Activated T-cell treated with anti-CD3 and anti-CD28 coated beads, Interleukin-2, amount 50 U/mL, for 24 hours (primary cell): ENCODE measurements at places on chromosomes 6 and 20.

GRCh38 chr6:87074101-87074621 lies 20.7 kb downstream of the CGA start:
- no peak for DNase-seq

DNA sequence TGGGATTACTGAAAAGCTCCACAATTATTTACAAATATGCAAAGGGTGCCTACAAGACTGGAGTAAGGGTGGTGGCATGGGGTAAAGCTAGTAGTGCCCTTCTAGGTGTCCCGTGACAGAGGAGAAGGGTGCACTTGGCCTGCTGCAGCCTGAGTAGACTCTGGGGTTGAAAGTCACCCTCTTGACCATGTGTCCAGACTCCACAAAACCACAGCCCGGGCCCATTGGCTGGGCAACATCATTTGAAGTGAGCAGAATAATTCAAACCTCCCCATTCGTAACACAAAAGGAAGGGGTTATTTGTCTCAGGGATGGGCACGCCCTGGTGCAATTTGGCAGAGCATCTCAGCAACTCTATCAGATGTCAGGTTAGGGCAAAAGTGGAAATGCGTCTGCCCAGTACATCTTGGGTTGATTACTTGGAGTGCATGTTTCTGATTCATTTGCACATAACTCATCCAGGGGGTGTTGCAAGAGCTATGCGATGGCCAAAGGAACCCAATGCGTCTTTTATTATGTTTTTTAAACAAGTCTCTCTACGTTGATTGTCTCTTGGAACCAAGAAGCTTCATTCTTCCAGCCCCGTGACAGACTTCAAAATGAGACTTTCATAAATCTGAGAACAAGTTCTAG lies 56.7 kb downstream of the ISM1 start:
- DNase-seq, result no peak

DNA sequence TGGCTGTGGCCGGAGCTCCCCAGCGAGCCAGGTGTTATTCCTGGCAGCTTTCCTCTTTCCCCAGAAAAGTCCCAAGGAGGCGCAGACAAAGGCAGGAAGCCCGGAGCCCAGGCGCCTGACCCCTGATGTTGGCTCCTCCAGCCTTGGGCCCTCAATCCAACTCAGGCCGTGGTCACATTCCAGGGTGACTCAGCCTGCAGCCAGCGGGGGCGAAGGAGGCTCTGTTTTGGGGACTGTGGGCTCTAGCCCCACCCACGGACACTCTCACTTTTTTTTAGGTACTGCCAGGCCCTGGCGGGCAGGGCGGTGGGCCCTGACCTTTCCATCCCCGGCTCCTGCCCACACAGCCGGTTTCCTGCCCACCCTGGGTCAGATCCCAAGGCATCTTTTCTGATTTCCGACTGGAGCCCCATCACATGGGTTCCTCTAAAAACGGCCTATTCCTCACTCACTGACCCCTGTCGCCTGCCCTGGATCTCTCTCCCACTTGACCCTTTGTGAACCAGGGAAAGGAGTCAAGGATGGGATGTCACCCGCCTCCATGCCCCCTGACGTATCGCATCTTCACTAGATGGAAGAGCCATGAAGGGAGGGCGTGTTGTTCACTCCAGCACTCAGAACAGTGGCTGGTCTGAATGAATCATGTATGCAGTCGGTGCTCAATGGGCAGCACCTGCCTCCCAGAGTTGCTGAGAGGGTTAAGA lies 5.5 kb downstream of the PTGIS start:
- no peak for DNase-seq

- DNase-seq, result no peak
Measured at GRCh38 chr6:38725414-38726183, 10.5 kb downstream of the DNAH8 start.

DNA sequence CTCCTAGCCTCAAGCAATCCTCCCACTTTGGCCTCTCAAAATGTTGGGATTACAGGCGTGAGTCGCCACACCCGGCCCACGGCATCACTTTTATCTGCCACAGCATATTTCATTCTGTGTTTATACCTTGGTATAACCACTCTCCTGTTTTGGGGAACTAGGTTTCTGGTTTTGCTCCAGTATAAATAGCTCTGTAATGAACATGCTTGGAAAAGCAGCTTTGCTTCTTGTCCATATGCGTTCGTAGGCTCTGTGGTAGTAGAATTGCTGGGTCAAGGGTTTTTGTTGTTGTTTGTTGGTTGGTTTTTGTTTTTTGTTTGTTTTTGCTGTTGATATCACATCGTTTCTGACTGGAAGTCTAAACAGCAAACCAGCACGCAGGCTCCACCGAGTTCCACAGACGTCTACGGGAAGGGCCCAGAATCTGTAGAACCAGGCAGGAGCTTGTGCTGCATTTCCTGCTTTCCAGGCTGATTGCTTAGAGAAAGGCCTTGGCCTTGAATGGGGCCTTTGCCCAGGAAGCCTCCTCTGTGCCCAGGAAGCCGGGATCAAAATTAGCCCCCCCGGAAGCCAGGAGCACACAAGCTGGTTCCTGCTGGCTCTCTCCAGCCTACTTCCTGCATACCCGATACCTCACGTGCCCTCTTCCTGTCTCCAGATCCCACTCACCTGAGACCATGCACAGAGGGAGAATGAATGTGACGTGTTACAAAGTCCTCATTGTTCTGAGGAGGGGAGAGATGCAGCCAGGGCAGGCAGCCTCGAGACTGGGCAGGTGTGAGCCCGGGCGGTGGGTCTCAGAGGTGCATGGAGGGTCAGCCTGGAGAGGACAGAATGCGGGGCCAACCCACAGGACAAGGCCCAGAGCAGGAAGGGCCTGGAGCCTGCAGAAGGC lies 34.7 kb downstream of the AAR2 start:
- DNase-seq, result no peak

GRCh38 chr20:46063652-46064054 lies 26.1 kb downstream of the NCOA5 start:
- DNase-seq, result no peak

DNA sequence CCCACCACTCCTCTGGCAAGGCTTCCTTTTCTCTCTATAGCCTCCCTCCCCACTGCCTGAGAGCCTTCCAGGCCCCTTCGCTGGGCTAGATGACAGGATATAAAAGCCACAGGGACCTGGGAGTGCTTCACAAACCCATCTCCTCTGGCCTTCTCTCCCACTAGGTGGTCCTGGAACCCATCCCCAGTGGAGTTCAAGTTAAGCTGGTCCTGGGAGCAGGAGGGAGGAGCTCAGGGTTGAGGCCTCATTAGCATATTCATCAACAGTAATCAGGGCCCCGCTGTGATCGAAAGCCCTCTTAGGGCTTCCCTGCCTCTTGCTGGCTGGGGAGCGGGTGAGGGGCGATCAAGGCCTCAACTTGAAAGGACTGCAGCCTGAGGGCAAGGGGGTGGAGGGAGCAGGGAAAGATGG lies 9.1 kb downstream of the EBF4 start:
- DNase-seq, result no peak

DNA sequence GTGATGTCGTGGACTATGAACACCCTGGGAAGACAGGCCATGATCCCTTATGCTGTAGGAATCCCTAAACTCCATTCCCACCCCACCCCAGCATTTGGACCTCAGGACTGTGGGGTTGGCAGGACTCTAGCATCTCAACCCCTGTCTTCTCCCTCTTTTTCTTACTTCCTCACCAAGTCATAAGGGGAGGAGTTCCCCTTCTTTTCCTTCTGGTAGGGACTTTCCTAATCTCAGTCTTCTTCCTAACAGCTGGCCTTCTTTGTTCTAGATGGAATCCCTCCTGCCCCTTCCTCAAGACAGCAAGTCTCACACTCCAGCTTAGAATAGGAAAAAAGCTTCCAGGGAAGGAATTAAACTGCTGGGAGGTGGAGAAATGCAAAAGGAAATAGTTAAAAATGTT lies 2.3 kb upstream of the SIRPB2 start:
- no peak for DNase-seq

- DNase-seq, result no peak
Measured at GRCh38 chr6:50978380-50979170, 159.9 kb downstream of the TFAP2B start.

DNA sequence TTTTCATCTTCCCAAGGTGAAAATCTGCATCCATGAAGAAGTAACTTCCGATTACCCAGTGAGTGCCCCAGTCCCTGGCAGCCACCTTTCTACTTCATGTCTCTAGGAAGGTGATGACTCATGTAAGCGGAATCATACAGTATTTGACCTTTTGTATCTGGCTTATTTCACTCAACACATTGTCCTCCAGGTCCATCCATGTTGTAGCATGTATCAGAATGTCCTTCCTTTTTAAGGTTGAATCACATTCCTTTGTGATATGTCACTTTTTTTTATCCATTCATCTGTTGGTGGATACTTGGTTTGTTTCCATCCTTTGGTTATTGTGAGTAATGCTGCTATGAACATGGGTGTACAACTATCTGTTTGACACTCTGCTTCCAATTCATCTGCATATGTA lies 176.3 kb upstream of the CDYL start:
- no peak for DNase-seq

DNA sequence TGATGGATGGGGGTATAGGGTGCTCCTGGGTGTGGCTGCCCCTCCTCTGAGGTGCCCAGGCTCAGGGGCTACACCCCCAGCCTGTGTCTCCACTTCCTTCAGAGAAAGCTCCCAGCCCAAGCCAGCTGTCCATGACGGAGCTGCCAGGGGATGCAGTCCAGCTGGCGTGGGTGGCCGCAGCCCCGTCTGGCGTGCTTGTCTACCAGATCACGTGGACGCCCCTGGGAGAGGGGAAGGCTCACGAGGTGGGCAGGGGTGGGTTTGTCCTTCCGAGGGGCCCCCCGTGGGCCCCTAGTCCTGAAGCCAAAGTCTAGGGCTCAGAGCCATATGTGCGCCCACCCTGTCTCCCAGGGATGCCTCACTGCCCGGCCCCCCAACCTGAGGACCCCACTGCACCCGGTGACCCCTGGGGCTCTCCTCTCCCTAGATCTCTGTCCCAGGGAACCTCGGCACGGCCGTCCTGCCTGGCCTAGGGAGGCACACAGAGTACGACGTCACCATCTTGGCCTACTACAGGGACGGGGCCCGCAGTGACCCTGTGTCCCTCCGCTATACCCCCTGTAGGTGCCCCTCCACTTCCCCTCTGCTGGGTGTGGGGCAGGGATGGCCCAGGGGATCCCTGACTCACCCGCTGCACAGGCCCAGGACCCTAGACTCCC lies 19.8 kb downstream of the COL20A1 start:
- no peak for DNase-seq

- no peak for DNase-seq
Measured at GRCh38 chr6:138520463-138520862, 21.2 kb upstream of the NHSL1 start.

DNA sequence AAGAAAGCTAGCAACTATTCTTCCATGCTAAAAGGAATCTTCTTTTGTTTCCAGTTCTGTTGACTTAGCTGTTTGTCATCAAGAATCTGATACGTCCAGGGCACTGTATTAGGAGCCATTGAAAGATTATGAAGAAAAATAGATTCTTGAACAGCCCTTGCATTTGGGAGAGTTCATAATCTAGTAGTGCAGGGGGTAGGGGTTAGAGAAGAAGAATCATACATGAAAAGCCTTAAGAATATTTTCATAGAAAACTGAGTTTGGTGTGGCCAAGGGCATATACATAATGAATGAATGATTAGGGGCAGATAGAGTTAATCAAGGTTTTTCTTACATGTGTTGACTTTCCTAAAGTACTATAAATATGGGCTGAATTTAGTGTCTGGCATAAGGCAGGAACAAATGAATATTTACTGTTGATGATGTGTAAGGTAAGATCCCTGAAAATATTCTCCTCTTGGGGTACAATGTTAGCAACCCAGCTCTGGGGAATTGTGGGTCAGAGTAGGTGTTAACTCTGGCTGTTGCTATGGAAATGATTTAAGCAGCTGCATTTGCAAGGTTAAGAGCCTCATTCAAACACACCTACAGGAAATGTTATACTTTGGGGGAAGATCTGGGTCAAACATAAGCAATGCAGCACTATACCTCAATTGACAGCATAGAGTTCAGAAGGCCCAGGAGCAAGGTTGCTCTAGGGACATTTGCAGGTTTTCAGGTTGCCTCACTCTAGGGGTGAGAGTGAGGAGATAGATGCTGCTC lies 667.3 kb upstream of the CITED2 start:
- no peak for DNase-seq

DNA sequence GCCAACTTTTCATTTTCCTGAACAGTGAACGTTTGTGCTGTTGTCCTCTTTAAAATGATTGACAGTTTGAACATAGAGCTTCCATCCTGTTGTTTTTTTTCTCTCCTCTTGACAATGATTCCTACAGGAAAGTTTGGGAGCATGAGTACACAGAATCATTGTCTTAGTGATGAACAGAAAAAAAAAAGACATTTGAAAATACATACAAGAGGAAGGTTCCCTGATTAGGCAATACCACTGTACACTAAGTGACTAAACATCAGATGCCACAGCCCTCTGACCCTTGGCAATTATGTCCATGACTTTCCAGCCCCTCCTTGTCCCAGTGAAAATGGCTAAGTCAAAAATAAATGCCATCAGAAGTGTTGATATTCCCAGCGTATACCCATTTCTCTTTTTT lies 71.5 kb downstream of the RTN4IP1 start:
- no peak for DNase-seq

- DNase-seq, result no peak
Measured at GRCh38 chr6:80433010-80433672, 326.7 kb downstream of the BCKDHB start.

- no peak for DNase-seq
Measured at GRCh38 chr6:6713657-6714056, 125.1 kb downstream of the LY86 start.

DNA sequence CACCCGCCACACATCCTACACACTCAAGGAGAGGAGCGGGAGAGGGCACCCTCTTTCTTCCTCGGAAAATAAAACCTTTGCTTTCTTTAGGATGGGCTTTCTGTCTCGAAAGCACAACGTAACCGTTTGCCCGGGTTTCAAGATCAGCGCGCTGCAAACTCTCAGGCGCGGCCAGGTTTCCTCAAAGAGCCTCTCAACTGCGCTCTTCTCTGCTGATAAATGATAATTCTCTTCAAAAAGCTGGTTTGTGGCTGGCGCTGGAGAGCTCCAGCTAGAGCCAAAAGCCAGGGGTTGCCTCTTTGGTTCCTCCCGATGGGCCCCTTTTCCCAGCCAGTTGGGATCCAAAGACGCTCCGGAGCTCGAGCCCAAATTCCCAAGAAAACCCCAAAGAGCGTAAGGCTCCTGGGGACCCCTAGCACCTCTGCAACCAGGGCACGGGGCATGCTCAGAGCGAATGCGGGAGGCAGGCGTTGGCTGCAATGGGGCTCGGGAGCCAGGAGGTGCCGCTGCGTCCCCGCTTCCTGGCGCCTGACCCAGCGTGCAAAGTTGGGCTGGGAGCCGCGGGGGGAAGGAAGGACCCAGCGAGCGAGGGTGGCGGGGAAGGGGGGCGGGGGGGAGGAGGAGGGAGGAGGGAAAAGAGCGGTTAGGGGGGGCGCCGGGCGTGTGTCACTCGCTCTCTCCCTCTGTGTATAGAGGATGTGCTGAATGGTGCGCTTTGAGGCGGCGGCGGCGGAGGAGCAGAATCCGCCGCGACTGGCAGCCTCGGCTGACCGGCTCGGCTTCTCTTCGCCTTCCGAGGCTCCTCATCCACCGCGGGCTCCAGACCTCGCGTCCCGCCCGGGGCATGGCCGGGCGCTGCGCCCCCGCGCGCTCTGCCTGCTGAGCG lies at the start of gene PLCB1:
Gene PLCB1 (plus strand): TSS at position 669 of the 886 bp plus-strand sequence. CDS start 386 bp downstream, outside the sequence.
- DNase-seq, result peak; percentile 86

DNA sequence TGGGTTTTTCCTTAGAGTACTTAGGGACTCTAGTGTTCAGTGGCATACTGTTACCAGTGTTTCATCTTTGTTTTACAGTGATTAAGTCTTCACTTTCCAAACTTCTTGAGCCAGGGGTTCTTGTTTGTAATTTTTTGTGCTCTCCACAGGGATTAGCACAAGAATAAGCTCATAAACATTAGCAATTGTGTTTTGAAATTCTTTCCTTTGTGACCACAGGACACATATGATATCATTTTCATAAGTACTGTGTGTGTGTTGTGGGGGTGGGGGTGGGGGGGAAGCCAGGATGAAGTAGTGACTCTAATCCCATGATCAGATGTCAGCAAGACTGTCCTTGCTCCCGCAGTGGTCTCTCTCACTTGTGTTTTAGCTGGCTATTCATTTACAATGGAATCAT lies 101.5 kb upstream of the SCP2D1 start:
- DNase-seq, result no peak
